ENCODE measurements at places on chromosomes 4 and X.

DNA sequence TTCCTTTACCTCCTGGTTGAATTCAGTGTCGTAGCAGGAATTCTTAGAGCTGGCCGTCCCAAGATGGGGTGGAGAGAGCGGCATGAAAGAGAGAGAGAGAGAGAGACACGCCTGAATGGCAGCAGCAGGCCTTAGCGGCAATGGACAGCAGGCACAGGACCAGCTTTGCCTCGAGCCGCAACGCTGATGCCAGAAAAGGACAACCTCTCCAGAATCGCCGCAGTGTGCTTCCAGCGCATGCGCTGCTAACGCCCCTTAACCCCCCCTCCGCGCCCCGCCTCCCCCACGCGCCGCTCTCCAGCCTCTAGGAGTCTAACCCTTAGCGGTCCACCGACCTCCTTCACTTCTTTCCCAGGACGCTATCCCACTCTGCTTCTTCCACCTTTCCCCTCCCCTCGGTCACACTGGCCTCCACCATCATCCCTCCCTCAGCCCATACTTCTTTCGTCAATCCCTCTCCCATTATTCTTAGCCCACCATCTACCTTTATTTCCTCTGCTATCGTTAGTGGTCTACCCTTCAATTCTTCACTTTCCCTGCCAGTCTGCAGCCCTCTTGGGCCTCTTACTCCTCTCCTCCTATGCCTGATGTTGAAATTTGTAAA, 10.5 kb upstream of the ZCCHC13 start:
- DNase-seq, result peak; percentile 56

- DNase-seq, result no peak
These were observed 101.9 kb upstream of the MAML3 start for GRCh38 chr4:140255927-140256326.

- DNase-seq, result no peak
These were observed 47.2 kb upstream of the HS3ST1 start for GRCh38 chr4:11475871-11476270.

GRCh38 chrX:71251466-71251973, 2.4 kb downstream of the ZMYM3 start:
- DNase-seq, result no peak

GRCh38 chrX:108159028-108159670, 67.6 kb downstream of the ATG4A start:
- DNase-seq, result no peak

- DNase-seq, result no peak
These were observed 6.4 kb upstream of the GSX2 start for GRCh38 chr4:54093324-54094240.

DNA sequence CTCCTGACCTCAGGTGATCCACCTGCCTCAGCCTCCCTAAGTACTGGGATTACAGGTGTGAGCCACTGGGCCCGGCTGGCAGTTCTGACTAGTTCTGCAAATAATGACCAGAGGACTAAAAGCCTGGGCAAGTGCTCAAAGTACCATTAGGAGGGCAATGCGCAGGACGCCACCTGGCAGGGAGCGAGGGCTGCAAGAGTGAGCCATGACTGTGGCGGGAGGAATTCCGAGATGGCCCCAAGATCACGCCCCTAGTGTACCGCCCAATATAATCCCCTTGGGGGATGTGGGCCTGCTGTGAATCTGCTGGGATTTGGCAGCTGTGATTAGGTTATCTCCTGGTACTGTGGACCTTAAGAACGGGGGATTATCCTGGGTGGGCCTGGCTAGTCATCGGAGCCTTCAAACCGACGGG, 26.2 kb upstream of the GPR78 start:
- no peak for DNase-seq

Data from HT1080 (cell line).